ENCODE measurements at places on chromosomes 11 and 22.

GRCh38 chr11:105799728-105800462 is 190.0 kb downstream of the GRIA4 start:
- no peak for DNase-seq

DNA sequence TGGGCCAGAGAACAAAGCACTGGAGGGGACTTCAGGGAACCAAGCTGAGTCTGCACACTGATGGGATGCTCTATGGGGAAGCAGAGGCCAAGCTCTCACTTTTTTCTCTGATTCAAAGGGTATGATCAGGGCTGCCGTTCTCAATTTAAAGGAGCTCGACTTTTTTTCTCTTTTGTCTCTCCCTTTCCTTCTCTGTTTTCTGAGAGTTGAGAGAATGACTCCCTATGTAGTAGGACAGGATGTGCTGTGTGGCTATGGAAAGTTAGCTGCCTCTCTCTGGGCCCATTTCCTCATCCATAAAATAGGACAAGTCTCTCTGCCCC is 7.9 kb downstream of the ADORA2A start:
- DNase-seq: no peak

DNA sequence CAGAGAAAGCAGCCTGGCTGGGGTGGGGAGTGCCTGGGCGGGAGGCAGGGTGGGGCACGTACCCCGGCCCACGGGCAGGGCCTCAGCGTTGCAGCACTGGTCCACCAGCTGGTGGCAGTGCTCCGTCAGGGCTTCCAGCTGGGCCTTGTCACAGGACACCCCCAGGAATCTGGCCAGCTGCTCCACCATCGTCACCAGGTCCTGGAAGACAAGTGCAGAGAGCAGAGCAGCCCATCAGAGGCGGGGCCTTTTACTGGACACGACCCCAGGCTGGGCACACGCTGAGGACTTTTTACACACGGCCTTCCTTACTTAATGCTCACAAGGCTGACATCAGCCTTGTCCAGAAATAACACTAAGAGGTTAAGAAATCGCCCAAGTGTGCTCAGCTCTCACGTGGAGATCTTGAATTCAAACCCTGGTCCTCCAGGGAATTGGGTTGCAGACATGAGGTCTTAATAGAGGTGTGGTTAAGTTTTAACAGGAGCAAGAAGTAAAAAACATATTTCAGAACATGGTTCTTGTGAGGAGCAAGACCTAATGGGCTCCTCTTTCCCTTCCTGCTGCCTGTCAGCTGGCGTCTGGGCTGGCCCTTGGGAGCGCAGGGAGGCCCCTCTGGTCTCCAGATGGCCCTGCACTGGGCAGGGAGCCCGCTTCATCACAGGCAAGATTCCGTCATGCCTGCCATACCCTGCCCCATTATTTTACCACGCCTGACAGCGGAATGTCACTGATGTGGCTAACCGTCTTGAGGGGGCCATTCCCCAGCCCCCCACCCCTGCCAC is 17.1 kb upstream of the EFCAB6 start:
- DNase-seq: peak; percentile 22

DNA sequence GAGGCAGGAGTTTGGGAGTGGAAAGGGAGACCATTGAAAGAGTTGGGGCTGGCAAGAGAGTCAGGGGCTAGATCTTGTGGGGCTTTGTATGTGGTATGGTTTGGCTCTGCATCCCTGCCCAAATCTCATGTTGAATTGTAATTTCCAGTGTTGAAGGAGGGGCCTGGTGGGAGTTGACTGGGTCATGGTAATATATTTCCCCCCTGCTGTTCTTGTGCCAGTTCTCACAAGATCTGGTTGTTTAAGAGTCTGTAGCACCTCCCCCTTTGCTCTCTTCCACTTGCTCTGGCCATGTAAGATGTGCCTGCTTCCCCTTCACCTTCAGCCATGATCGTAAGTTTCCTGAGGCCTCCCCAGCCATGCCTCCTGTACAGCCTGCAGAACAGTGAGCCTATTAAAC is 10.1 kb upstream of the RAB3IL1 start:
- peak; percentile 36 for DNase-seq

DNA sequence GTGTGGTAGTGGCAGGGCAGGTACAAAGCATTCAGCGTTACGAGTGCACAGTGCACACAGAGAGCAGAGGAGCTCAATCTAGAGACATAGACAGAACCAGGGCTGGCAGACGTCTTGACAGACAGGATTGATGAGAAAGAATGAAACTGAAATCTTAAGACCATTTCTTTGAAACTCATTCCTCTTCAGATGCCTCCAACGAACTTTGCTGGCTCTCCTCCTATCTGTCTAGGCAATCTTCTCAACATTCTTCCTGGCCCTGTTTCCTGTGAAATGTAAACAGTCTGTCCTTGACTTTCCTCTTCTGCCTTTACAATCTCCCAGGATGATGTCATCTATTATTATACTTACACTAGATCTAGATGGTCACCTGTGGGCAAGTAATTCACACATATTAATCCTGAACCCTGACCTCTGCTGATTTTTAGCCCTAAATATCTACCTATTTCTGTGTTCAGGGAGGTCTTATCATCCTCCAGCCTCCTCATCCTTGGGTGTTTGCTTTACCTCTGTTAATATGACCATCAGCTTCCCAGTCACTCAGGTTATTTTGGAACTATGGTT is 119.5 kb downstream of the ENTHD1 start:
- DNase-seq: no peak

DNA sequence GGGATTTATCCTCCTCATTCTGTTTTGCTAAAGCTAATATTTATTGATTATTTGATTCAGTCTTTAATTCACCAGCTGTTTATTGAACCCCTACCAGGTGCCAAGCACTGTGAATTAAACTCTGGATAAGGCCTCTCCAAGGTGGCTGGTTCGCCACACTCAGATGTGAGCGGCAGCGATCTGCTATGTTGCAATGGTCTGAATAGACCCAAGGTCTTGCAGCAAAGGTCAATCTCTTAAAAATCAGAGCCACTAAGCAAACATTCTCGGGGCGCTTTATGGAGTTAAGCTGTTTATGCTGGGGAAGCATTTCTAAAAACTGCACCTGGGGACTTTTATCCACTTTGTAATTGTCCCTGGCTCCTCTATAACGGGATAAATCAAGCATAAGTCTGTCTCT is 10.5 kb upstream of the TSPAN18 start:
- DNase-seq: no peak

- DNase-seq: no peak
These were observed 605.8 kb downstream of the TBC1D22A start for GRCh38 chr22:47367993-47368945.

DNA sequence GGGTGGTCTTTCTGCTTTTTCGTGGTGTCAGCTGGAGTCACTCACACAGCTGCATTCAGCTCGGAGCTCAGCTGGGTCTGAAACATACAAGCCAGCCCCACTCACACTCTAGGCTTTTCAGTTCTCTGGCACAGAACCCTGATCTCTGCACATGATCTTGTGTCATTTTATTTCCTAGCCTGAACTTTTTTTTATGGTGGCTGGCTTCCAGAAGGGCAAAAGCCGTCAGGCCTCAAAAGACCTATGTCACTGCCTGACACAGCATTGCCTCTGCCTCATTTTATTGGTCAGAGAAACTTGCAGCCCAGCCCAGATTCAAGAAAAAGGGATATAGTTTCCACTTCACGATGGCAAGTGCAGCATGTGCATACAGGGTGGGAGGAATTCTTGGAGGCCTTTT is 117.8 kb downstream of the NTM start:
- DNase-seq: no peak

DNA sequence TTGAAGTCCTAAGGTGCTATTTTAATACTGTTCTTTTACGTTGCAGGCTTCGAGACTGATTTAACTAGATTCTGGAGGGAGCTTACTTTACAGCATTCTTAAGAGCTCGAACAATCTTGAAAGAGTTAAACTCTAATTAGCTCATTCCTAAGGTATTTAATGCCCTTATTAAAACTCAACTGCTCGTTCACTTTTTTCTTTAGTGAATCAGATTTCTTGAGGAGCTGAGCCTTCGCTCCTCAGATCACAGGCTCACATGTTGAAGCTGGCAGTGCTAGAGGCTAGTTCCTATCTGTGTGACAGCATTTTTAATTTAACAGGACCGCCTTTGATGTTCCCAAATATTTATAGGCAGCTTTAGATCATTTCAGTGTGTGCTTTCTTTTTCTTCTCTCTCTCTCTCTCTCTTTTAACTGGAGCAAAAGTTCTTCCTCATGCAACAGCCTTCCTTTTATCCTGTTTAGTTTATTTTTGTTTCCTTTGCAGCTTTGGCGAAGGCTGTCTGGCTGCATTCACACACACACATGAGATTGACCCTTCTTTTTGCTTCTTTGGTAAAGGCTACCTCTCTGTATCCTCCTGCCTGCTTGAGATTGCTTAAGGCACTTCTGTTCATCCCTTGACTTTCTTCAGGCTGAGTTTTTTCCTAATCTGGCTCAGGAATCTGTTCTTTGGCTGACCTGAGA is 21.0 kb downstream of the ZNRF3 start:
- DNase-seq: no peak

- no peak for DNase-seq
These were observed 322.9 kb upstream of the B3GAT1 start for GRCh38 chr11:134734894-134735293.

DNA sequence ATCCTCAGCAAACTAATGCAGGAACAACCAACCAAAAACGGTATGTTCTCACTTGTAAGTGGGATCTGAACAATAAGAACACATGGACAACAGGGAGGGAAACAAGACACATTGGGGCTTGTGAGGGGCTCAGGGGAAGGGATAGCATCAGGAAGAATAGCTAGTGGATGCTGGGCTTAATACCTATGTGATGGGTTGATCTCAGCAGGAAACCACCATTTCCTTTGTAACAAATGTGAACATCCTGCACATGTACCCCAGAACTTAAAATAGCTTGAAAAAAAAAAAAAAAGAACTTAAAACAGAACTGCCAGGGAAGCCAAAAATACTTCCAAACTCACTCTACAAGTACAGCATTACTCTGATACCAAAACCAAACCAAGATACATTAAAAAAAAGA is 33.8 kb downstream of the CASP4 start:
- DNase-seq: no peak

DNA sequence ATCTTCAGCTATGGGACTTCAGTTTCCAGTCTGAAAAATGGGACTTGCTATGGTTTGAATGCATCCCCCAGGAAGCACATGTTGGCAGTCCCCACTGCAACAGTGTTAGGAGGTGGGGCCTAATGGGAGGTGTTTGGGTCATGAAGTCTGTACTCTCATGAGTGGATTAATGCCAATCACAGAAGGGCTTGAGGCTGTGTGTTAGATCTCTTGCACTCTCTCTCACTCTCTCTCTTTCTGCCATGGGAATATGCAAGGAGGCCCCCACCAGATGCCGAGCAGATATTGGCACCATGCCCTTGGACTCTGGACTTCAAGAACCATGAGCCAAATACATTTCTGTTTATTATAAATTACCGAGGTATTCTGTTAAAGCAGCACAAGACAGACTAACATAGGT is 7.8 kb upstream of the AP1B1 start:
- DNase-seq: no peak

GRCh38 chr22:46646531-46647215 is 26.5 kb downstream of the GRAMD4 start:
- DNase-seq: no peak

- no peak for DNase-seq
These were observed 4.2 kb downstream of the ALDH3B1 start for GRCh38 chr11:68014157-68014946.

GRCh38 chr11:128684549-128685401 is 9.1 kb upstream of the FLI1 start:
- no peak for DNase-seq

- no peak for DNase-seq
These were observed 10.8 kb downstream of the TMEM86A start for GRCh38 chr11:18709414-18709813.

DNA sequence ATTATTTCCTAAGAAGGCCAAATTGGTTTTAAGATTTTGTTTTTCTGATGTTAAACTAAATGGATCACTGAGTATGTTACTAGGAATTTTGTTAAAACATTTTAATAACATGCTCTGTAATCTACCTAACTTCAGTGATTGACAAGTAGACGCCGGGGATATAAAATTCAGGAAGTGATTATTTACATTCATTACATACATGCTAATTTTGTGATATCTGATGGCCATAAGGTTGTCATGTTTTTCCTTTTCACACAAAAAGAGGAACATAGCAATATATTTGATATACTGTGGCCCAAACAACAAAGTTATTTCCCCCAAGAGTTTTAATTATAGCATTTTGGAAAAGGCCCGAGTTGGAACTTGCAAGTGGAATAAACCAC is 12.1 kb downstream of the SCUBE1 start:
- no peak for DNase-seq

DNA sequence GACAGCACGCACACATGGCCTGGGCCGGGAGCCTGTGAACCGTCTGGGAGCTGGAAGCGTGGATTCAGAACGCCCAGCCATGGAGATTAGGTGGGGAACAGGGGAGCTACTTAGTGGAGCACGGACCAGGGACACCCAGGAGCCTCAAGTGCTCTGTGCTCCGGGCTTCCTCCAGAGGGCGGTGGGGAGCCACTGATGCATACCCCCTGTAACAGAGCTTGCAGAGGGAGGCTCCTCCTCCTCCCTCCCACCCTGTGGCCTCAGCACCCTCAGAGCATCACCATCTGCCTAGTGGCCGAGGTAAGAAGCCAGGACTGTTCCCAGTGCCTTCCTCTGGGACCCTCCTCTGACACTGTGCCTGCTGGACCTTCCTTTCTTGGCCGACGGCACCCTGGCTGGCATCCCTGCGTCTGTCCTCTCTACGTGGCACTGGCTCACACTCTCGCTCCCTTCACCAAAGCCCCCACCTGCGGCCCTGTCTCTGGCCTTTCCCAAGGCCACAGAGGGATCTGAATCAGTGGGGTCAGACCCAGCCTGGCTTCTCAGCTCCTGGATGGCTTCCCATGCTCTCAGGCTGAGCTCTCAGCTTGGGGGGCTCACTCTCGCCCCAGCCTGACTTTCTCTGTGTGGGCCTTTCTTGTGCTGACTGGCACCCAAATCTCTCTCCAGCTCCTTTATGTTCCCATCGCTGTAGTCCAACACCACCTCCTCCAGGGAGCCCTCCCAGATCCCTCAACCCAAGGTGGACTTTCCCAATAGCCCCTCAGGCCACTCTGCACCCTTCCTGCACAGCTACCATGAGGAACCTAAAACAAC is 780.9 kb downstream of the BRD1 start:
- DNase-seq: peak; percentile 83

- DNase-seq: no peak
These were observed 119.4 kb upstream of the MTMR2 start for GRCh38 chr11:96043291-96043690.

DNA sequence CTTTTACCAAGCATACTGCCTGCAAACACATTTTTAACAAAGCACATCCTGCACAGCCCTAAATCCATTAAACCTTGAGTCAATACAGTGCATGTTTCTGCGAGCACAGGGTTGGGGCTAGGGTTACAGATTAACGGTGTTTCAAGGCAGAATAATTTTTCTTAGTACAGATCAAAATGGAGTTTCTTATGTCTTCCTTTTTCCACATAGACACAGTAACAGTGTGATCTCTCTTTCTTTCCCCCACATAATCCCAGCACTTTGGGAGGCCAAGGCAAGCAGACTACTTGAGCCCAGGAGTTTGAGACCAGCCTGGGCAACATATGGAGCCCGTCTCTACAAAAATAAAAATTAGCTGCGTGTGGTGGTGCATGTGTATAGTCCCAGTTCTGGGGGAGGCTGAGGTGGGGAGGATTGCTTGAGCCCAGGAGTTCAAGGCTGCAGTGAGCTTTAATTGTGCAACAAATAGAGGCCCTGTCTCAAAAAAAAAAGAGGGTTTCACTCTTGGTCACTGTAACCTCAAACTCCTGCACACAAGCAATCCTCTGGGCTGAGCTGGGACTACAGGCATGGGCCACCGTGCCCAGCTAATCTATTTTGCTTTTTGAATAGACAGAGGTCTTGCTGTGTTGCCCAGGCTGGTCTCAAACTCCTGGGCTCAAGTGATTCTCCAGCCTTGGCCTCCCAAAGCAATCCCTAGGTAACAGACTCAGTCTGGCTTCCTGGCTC is 19.7 kb upstream of the SLC3A2 start:
- DNase-seq: no peak
